ENCODE measurements at places on chromosomes 2 and 18.

- DNase-seq, result no peak
These were observed 71.8 kb upstream of the DAPL1 start for GRCh38 chr2:158723181-158723838.

DNA sequence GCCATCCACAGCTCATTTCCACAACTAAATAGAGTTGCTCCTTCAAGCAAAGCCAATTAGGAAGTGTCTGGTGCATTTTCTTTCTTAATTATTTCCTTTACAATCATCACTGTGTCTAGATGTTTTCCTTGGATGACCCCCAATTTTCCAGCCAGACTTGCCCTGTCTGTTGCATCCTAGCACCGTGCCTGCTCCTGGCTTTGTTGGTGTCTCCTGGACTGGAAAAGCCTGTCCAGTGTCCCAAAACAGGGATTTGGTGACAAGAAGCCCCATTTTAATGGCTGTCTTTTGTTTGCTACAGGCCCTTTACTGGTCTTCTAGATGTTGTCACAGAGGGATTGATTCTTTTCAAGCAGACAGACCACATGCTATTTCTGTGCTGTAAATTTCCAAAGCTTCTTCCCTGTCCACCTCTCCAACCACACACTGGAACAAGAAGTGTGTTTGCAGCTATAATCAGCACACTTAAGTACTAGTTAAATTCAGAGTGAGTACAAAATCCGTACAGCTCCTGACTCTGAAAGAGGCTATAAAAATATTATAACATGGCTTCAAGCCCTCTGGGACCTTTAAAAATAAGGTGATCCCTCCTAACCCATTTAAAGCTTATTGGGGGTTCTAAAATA, 38.4 kb downstream of the RNF144A start:
- no peak for DNase-seq

- no peak for DNase-seq
These were observed 338.7 kb downstream of the HRH4 start for GRCh38 chr18:24799176-24799575.

DNA sequence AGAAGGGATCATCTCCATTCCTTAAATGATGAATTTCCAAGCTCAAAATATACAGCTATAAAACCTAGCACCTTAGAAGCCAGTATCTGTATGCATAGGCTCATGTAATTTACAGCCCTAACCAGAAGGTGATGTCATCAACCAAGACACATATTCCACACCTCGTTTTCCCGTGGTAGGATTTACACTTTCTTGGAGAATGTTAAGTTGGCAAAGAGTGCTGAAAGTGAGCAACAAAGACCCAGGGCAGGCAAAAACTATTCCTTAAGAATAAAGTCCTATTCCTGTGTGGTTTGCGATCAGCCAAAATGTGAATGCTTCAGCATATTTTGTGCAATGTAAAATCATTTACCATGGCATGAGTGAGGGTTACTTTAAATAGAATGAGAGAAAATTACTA, 247.1 kb downstream of the OSR1 start:
- DNase-seq, result no peak

DNA sequence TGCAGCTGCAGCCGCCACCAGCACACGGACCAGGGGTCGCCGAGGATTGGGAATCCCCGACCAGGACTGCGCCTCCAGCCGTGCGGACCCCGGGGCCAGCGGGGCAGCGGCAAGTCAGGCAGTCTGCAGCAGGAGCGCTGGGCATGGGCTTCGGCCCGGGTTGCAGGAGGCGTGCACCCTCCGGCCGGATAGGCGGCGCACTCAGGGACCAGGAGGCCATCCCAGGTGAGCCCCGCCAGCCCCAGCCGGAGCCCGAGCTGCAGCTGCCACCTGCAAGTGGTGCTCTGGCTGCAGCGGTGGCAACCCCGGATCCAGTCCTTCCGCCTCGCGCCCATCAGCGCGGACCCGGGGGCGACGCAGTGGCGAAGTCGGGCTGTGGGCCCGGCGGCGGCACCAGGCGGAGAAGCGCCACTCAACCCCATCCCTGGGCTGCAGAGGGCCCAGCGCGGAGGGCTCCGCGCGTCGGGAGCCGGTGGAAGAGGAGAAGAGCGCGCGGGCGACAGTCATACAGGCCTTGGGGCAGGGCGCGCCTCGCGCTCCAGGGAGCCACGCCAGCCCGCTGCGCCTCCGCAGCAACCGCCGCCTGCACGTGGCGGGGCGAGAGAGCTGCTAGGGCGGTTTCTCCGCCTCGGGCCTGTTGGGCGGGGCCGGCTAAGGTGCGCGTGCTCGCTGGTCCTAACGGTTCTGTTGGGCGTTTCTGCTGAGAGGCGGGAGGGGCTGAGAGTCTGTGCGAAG, 73.8 kb downstream of the RPIA start:
- peak; percentile 22 for DNase-seq

GRCh38 chr2:179048099-179048498, 1.8 kb downstream of the CCDC141 start:
- no peak for DNase-seq

GRCh38 chr2:151730262-151730975, 3.9 kb downstream of the NEB start:
- peak; percentile 76 for DNase-seq

- peak; percentile 58 for DNase-seq
These were observed 39.3 kb downstream of the AP1S3 start for GRCh38 chr2:223797811-223798721.
